ENCODE measurements at places on chromosomes 7 and 10.

DNA sequence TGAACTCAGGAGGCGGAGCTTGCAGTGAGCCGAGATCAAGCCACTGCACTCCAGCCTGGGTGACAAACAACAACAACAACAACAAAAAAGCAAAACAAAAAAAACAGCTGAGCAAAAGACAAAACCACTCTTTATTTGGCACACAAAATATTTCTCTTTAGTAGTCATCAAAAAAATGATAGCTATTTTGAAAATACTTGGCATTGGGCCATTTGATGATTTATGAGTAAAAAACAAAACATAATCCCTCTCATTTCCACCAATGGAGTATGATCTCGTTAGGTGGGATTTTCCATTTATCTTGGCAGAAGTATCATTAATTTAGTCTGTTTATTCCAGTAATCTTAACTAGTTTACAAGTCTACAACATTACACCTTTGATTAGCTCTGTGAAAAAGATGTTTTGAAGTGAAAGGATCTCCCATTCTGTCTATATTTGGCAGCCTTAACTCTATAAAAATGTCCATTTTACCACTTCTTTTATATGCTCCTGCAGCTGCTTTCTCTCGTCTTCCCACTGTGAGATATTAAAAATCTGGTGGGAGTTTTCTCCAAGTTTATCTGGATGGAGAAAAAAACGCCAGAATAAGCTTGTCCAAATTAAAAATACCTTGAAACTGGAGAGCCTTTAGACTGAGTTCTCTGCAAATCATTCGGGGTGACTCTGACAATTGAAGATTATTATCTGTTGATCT is 58.8 kb upstream of the AGMO start:
- peak; percentile 20 for DNase-seq

GRCh38 chr7:105838627-105839231 is 37.7 kb downstream of the ATXN7L1 start:
- DNase-seq = peak; percentile 17

- DNase-seq = no peak
Measured at GRCh38 chr7:108178398-108178797, 48.2 kb upstream of the LAMB4 start.

DNA sequence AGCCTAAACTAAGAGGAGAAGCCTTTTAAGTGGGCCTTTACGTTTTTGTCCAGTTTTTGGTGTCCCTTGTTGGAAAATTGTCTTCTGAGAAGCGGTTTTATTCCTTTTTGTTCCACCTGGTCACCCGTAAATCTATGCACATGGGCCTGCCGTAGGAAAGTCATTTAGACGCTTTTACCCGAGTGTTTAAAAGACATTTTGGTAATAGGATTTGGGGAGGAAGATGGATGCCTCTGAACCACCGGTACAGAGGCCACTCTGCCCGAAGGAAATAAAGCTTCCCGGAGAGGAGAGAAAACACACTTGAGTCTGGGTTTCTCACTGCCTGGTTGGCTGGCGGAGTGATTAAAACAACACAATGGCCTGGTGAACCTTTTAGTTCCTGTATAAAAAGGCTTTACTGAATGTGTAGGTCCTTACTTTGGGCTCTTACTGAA is 760 bp downstream of the THNSL1 start:
- DNase-seq = no peak

DNA sequence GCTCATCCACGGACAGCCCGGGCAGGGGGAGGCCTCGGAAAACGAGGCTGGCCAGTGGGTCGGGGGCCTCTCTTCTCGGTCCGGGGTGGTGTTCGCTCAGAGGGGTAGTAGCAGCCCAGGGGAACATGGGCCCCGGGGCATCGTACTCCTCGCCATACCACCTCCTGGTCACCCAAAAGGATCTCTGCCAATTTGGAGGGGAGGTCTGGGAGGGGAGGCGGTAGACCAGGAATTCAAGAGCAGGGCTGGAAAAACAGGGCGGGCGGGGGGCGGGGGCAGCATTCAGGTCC is 67.4 kb downstream of the SLC29A4 start:
- no peak for DNase-seq

GRCh38 chr7:81075150-81075549 is 156.3 kb upstream of the SEMA3C start:
- DNase-seq = no peak

- DNase-seq = no peak
Measured at GRCh38 chr7:13016036-13016581, 328.7 kb downstream of the ARL4A start.

- no peak for DNase-seq
Measured at GRCh38 chr10:96690755-96691730, 29.3 kb downstream of the PIK3AP1 start.

- DNase-seq = peak; percentile 76
Measured at GRCh38 chr7:78176171-78176570, 377.6 kb downstream of the PHTF2 start.

Measured in NCI-H446 treated with DMSO at 0.1 percent for 48 hours (cell line).